Stimulated activated CD8-positive, alpha-beta memory T cell treated with anti-CD3 and anti-CD28 coated beads, Interleukin-12 subunit alpha, Interleukin-12 subunit beta, amount 100 ng/mL, for 1 hour (primary cell): ENCODE measurements at places on chromosomes 11 and 22.
A peak's percentile ranks its signal among the peaks of the same experiment; 100 is the strongest.

DNA sequence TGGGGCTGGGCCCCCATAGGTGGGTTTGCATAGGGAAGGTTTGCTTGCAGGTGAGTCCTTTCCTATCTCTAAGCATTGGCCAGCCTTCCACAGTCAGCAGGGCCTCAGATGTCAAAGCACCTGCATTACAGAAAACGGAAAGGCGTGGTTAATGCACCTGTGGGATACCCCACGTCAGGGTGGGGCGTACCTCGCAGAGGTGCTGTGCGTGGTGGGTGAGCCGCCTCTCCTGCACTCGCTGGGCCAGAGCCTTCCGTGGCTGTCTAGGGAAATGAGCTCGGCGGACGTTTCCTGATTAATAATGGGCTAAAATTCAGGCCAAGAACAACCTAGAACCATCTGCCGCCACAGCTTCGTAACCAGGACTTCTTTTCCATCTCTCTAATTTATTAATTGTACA lies 32.3 kb downstream of the ST14 start:
- no peak for DNase-seq

DNA sequence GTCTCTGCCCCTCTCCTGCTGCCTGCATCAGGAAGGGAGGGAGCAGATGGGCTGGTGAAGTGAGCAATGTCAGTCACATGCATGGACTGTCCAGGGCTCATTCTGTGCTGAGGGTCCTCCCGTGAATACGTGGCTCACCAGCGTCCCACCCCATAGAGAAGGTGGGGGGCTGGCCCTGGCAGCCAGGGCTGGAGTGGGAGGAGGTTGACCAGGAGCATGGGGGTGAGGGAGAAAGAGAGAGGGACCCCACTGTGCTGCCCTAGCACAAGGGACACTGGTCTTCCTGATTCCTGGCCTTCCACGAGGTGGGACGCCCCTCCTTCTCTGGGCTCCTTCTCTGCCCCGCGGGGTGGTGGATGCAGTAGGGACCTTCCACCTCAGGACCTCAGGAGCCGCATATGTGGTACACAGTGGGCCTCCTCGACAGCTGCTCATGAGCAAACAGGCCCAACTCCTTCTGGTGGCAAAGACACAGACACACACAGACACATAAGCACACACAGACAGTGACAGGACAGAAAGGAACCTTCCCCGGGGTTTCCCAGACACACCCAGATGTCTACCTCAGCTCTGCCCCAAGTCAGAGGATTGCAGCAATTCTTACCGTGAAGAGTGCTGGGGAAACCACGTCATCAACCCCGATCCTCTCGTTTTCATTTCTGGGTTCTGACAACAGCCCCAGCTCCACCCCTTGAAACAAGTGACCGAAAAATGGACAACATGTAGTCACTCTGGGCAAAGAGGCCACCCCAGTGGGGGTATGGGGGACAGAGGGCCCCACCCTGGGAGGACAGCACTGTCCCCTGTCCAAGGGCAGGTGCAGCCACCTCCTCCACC lies 3.6 kb upstream of the APOBEC3A start:
- DNase-seq: no peak

DNA sequence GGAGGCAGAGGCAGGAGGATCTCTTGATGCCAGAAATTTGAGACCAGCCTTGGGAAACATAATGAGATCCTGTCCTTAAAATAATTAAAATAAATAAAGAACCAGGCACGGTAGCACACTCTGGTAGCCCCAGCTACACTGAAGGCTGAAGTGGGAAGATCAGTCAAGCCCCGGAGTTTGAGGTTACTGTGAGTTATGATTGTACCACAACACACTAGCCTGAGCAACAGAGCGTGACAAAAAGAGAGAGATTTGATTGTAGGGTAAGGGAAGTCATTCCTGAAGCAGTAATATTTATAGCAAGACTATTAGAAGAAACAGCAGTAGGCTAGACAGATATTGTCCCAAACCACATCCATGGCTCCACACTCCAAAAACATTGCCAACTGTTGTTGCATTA lies 1408.4 kb upstream of the TENM4 start:
- no peak for DNase-seq

GRCh38 chr11:830295-831117 lies 2.2 kb upstream of the CD151 start:
- DNase-seq: peak; percentile 42

DNA sequence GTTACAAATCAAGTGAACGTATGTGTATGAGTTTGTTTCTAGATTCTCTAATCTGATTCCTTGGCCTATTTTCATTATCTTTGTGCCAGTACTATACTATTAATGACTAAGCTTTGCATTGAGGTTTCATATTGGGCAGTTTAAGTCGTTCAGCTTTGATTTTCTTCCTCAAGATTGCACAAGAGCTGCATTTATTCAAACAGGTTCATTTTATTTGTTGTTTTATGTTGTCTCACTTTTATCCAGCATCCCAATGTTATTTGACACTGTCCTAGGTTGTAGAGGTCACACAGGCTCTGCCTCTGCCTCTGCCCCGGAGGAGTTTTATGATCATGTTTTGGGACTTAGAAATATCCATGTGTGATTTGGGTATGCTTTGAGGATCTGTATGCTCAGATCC lies 79.8 kb downstream of the TEAD1 start:
- no peak for DNase-seq

DNA sequence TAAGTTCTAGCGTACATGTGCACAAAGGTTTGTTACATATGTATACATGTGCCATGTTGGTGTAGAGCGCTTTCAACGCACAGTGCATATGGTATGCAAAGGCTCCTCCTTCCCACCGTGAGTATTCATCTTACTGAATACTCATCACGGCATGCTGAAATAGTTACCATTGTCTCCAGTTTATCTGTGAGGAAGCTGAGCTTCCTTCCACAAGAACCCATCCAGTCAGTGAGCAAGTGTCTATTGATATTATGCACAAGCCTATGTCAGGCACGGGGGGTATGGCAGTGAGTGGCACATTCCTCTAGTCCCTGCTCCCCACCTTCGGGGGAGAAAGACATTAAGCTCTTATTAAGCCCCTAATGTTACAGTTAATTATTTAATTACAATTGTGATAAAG lies 28.1 kb downstream of the INSC start:
- no peak for DNase-seq

GRCh38 chr11:113949891-113950290 lies 25.0 kb upstream of the HTR3A start:
- no peak for DNase-seq

GRCh38 chr22:32706149-32706548 lies 95.4 kb upstream of the TIMP3 start:
- DNase-seq: no peak

DNA sequence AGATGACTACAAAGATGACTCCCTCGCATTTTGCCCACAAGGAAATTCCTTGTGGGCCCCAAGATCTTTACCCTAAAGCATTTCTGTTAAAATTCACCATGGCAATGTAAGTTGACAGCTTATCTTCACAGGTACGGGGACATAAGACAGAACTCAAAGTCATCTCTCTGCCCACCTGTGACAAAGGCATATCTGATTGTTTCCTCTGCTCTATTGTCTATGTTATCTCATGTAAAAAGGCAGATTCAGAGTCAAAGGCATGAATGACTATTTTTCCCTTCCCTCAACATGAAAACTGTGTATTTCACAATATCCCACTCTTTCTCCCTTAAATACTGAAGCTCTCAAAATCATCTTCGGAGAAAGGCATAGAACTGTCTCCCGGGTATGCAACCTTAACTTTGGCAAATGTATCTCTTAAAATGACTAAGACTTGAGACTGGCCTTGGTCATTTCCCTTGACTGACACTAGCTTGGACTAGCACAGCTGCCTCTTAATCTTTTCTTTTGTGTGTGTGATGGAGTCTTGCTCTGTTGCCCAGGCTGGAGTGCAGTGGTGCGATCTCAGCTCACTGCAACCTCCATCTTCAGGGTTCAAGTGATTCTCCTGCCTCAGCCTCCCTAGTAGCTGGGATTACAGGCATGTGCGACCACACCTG lies 103.2 kb downstream of the MICAL3 start:
- DNase-seq: no peak

GRCh38 chr22:20011123-20011992 lies 5.3 kb downstream of the ARVCF start:
- no peak for DNase-seq

DNA sequence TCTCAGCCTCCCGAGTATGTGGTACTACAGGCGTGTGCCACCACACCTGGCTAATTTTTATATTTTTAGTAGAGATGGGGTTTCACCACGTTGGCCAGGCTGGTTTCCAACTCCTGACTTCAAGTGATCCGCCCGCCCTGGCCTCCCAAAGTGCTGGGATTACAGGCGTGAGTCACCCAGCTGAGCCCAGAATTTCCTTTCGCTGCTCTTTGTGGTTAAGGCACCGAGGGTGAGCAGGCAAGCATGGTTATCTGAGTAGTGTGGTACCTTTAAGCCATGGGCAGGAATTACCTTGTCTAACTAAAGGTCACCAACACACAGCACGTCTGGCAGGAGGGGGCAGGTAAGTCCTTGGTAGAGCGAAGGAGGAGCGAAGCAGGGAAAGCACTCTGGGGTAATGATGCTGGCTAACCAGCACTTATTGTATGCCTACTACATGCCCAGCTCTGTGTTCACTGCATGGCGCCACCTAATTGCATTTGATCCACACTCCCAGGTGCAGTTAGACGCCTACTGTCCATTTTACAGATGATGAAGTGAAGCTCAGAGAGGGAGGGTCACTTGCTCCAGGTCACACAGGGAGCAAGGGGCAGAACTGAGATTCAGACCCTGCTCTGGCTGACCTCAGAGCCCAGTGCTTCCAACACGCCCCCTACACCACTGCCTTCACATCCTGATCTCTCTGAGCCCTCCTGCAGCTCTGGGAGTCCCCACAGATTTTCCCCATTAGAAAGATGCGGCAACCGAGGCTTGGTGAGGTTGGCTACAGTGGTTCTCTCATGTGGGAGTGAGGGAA lies 45.7 kb downstream of the TRIOBP start:
- DNase-seq: no peak

GRCh38 chr11:10457901-10458300 lies 2.8 kb downstream of the AMPD3 start:
- no peak for DNase-seq

GRCh38 chr11:2860636-2861035 lies 24.9 kb downstream of the CDKN1C start:
- DNase-seq: no peak

- no peak for DNase-seq
These were observed 8.5 kb downstream of the MARK2 start for GRCh38 chr11:63847363-63847762.

- DNase-seq: no peak
These were observed 30.8 kb downstream of the RSPH14 start for GRCh38 chr22:23110922-23111527.

- no peak for DNase-seq
These were observed 17.3 kb downstream of the SCARF2 start for GRCh38 chr22:20420157-20420842.

DNA sequence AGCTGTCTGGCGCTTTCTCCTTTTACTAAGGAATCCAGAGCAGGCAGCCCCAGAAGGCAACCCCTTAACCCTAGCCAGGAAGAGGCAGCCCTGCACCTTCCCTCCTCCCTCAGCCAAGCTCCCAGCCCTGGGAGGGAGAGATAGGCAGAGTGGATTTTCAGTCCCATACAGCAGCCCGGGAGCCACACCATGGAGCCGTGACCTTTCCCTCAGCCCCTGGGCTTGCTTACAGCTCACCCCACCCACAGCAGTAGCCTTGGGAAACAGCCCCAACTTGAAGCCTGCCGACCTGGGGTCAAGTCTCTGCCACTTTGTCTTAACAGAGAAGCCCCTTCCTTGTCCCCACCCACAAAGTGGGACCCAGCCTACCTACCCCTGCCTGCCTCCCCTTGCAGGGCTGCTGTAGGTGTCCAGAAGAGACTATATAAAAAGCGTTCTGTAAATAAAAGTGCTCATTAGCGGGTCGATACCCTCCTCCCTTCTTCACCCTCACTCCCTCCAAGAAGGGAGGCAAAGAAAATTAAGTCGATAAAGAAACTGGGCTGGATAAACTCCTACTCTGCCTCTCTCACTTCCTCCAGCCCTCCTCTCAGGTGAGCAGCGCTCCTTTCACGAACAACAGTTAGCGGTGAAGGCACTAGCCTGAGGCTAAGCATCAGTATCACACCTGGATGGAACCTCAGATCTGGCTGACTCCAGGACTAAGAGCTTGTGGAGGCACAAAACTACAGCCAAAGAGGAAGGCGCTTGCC lies 4.2 kb downstream of the TST start:
- no peak for DNase-seq

DNA sequence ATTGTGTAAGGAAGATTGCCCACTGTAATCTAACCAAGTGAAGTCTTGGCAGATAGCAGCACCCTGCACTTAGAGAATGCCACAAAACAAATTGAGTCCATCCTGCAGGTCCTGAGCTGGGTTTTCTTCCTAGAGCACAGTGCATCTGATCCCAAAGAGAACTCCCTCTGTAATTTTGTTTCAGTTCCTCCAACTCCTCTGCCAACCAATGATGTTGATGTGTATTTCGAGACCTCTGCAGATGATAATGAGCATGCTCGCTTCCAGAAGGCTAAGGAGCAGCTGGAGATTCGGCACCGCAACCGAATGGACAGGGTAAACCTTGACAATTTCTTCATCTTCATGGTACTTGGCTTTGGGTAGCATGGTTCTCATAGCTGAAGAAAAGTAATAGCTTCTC lies 33.1 kb upstream of the ST14 start:
- no peak for DNase-seq

DNA sequence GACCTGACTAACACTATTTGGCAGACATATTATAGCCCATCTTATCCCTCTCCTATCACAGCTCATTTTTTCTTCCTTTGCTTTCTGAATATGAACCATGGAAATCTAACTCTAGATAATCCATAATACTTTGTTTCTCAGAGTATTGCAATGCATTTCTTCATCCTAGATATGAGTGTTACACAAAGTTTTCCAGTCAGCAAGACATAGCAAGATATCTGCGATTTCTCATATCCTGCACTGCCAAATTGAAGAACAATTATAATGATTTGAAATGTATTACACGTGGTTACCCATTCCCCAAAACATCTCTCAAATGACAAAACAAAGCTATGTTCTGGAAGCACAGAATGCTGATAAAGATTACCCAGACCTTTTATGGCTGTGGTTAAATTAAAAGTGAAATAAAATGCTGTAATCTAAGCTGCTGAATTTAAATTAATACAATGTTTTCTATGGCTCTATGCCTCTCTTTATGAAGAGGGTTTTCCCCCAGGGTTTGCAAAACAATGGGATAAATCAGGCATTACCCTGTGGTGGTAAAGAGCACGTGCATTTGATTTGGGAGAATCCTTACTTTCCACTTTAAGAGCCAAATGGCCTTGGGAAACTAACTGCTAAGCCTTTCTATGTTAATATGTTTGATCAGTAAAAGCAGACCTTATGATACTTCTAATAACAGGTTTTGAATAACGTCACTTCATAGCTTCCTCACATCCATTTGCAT lies 1291.0 kb upstream of the CNTN5 start:
- DNase-seq: no peak
